ENCODE measurements at places on chromosomes 16 and 17.
A peak's percentile ranks its signal among the peaks of the same experiment; 100 is the strongest.

DNA sequence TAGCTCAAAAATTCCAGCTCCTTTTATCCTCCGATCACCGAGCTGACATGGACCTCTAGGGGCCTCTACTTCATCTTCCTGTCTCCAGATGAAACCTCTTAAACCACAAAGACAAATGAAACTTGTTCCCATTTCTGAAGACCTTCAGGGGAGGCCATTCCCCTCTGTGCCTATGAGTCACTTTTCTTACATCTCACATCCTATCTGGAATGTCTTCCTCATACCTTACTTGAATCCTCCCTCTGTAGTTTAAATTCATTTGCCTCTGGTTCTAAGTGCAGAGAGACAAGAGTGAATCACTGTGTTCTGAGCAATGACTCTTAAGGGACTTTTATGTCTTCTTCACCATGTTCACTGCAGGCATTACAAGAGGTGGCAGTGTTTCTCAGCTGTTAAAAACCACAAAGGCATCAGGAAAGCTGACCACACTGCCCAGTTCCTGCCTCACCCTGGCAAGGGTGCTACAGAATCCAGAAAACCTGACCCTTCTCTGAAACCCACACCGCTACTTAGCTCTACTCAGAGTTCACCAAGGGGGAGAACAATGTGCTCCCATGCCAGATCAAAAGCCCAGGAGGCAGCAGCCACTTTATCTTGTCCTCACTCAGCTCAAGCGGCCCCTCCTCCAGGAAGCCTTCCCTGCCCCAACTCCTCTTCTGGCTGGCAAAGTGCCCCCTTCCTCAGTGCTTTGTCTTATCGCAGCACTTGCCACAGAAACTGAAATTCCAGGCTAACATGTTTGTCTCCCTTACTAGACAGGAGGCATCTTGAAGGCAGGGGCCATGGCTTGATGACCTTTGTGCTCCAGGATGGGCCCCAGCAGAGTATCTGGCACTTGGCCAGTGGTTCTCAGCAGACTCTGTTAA is 6.4 kb downstream of the CUEDC1 start:
- peak; percentile 72 for DNase-seq

GRCh38 chr17:77210331-77210730 is 69.6 kb downstream of the SEC14L1 start:
- no peak for DNase-seq

- DNase-seq = no peak
These were observed 39.0 kb downstream of the TK2 start for GRCh38 chr16:66510711-66511601.

DNA sequence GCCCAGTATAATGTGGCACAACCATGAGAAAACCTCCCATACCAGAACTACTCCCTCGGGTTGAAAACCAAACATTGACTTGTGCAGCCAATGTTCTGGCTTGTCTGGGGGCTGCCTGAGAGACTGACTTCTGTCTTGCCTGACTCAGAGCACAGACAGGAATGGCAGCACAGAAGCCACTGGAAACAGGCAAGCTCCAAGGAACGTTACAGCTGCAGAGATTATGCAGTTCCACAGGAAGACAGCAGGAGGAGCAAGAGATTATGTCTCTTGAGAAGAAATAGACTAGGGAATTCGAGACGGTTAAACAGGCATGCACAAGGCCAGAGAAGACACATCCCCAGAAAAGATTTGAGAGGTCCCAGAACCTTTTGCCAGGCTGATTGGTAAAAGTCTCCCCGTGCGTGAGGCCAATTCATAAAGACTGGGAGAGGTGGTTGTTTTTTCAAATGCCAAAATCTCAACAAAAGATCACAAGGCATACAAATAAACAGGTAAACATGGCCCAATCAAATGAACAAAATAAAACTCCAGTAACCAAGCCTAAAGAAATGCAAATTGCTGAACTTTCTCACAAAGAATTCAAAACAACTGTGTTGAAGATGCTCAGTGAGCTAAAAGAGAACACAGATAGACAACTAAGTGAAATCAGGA is 90.6 kb upstream of the CDH5 start:
- peak; percentile 90 for DNase-seq

GRCh38 chr17:18928628-18929125 is 23.3 kb upstream of the SLC5A10 start:
- peak; percentile 67 for DNase-seq
